ENCODE measurements at places on chromosomes 5 and 9.
A peak's percentile ranks its signal among the peaks of the same experiment; 100 is the strongest.

- peak; percentile 34 for DNase-seq
Measured at GRCh38 chr5:80481019-80481893, 6.6 kb upstream of the FAM151B start.

DNA sequence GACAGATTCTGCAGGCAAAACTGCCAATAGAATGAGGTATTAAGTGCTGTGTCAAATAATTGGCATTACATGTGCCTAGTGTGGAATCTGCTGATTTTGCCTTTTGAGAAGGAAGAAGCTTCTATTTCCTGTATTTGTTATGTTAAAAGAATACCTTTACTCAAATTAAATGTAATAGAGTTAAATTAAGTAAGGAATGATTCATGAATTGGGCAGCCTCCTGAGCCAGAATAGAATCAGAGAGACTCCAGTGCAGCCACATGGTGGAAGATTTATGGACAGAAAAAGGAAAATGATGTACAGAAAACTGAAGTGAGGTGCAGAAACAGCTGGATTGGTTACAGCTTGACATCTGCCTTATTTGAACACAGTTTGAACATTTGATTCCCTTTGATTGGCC lies 464.4 kb upstream of the SEMA6A start:
- DNase-seq: no peak

DNA sequence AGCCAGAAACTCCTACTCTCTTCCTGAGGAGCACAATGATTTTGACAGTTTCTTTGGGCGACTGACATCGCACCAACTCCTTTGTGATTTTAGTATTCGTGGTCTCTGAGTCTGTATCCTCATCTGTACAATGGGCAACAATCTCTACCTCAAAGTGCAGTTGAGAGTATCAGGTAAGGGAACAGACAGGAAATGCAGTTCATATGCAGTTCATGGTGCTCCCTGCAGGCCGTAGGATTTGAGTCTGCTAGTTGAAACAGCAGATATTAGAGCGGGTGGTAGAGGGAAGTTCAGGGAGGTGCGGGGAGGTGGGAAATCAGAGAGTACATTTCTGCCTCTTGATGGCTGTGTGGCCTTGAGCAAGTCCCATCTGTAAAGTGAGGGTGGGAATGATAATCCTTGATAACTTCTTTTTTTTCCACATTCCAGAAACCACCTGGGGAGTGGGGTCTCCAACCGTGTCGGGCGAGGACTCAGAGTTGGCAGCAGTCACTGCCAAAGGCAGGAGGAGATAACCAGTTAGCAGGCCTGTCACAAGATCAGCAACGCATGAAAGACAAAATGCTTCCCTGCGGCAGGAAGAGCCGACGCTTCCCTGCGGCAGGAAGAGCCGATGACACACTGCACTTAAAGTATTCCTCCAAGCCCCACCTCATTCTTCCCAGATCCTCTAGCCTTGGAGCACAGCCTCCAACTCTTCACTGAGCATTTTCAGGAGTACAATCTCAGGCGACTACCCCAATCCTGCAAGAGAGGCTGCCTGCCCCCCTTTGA lies 6.0 kb upstream of the NEK6 start:
- peak; percentile 78 for DNase-seq

GRCh38 chr5:180652771-180653170 lies 3.4 kb upstream of the FLT4 start:
- DNase-seq: no peak

GRCh38 chr9:132768932-132769905 lies 99.0 kb downstream of the GTF3C4 start:
- peak; percentile 46 for DNase-seq

Data from astrocyte (in vitro differentiated cells and primary cell).